ENCODE measurements at places on chromosomes 2 and 18.

GRCh38 chr2:15645720-15646385 lies 54.2 kb downstream of the DDX1 start:
- no peak for DNase-seq

DNA sequence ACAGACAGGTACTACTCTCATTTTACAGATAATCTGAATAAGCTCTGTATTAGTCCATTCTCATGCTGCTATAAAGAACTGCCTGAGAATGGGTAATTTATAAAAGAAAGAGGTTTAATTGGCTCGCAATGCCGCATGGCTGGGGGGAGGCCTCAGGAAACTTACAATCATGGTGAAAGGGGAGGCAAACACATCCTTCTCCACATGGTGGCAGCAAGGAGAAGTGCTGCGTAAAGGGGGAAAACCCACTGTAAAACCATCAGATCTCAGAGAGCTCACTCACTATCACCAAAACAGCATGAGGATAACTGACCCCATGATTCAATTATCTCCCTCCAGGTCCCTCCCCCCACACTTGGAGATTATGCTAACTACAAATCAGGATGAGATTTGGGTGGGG lies 254.4 kb downstream of the KCNE4 start:
- DNase-seq = no peak

GRCh38 chr2:196925051-196925767 lies 1.3 kb downstream of the PGAP1 start:
- no peak for DNase-seq

GRCh38 chr2:111941531-111941930 lies 43.1 kb downstream of the MERTK start:
- DNase-seq = no peak

- DNase-seq = no peak
Measured at GRCh38 chr2:29607038-29607420, 314.4 kb downstream of the ALK start.

- DNase-seq = no peak
Measured at GRCh38 chr18:9539938-9540337, 64.6 kb downstream of the RALBP1 start.

DNA sequence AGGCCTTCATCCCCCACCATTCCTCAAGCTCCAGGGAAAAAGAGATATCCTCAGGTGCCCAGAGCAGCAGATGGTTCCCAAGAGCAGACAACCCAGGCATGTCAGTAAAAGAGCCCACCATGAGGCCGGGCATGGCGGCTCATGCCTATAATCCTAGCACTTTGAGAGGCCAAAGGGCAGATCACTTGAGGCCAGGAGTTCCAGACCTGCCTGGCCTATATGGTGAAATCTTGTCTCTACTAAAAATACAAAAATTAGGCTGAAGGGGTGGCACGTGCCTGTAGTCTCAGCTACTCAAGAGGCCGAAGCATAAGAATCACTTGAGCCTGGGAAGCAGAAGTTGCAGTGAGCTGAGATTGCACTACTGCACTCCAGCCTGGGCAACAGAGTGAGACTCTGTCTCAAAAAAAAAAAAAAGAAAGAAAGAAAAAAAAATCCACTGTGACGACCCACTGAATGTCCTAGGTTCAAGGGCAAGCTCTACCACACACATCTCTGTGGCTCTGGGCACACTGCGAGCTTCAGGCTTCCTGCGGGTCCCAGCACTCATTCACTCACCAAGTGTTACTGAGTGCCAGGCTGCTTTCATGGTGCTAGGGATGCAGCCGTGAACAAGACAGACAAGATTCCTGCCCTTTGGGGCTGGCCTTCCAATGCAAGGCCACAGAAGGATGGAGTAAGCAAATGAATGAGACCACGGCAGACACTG lies 6.5 kb upstream of the DUSP2 start:
- DNase-seq = no peak

- no peak for DNase-seq
Measured at GRCh38 chr2:11762799-11763461, 16.5 kb downstream of the LPIN1 start.

- no peak for DNase-seq
Measured at GRCh38 chr2:46306988-46307655, 9.9 kb downstream of the EPAS1 start.

GRCh38 chr2:83394134-83394904 lies 1064.8 kb downstream of the SUCLG1 start:
- DNase-seq = no peak

DNA sequence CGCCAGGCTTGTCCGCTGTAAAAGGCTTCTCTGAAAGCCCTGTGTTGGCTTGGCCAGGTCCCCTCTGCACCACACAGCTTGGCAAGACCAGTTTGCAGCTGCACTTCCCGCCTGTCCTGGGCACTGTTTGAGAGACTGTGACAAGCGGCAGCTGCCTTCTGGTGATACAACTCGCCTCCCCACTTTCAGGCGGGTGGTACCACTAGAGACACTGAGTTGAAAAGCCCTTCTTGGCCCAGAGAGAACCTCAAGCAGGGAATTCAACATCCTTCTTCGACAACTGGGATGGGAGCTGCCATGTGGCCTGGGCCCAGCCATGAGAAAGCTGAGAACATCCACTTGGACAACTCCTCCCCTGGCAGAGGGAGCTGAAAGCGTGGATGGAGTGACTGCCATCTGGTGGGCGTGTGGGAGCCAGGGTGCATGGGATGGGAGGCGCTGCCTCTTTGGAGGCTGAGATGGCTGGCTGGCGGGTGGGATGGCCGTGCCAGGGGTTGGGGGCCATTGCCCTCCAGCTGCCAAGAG lies 125.5 kb upstream of the REV1 start:
- DNase-seq = no peak

GRCh38 chr2:162574615-162575452 lies 230.9 kb downstream of the GCA start:
- DNase-seq = no peak

Data from CD4-positive, alpha-beta T cell (primary cell).